Neural crest cell (in vitro differentiated cells): ENCODE measurements at places on chromosomes 6 and 20. TPM values are rescaled to one million over a fixed set of nuclear protein-coding genes. Genes with fewer than 3 reads are reported as not detected.

- peaks cover 35% of the 10 kb centered on the region for H3K4me1 ChIP-seq
- H3K4me3 ChIP-seq: no peak overlapping the region
- DNase-seq: no peak
Measured at GRCh38 chr6:100186552-100186951, 192.5 kb upstream of the MCHR2 start.

DNA sequence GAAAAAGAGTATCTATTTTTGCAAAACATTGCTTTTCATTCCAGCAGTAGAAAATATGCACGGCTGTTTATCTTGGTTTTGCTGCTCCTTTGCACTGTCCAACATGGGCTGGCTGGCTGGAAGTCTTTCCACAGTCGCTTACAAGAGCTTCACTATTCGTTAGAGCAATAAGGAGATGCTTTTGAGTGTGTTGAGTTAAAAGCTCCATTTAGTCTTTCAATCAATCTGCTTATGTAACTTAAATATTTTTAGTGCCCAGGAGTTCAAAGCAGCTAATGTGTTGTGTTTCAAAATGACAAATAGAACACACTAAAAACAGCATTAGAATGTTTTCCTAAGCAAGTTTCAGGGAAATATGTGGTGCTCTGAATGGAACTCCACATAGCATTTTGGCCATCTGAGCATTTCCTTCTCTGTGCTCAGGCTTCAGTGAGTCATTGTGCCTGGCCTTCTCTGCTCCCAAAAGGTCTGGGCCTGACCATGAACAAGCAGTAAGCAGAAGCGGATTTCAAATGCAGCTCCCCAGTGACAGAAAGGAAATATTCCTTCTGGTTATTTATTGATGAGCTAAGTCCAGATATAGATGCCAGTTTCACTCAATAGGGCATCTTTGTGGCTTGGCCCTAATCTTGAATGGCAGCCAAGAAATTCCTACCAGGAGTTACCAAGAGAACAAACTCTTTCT is 580.3 kb downstream of the TENT5A start:
- no peak overlapping the region for H3K4me3 ChIP-seq
- no peak overlapping the region for H3K27ac ChIP-seq
- H3K36me3 ChIP-seq: no peaks in the 10 kb centered on the region
- peaks cover 5% of the 10 kb centered on the region for H3K4me1 ChIP-seq

DNA sequence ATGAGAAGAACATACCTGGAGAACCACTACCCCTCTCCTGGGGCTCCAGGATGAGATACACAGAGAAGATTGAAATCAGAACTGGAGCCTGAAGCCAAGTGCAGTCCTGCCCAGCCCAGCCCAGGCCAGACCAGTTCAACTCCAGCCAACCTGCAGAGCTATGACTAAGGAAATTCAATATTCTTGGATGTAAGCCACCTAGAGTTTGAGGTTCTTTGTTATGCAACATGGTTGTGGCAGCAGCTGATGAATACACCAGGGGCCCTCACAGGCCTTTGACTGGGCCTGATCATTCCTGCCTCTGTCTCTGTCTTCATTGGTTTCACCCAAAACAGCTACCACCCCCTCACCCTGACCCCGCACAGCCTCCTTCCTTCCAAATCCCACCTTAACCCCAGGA is 167.8 kb downstream of the LRFN2 start:
- H3K27me3 ChIP-seq: no peaks in the 10 kb centered on the region
- H3K27ac ChIP-seq: no peak overlapping the region
- DNase-seq: no peak
- H3K4me3 ChIP-seq: no peak overlapping the region
- no peaks in the 10 kb centered on the region for H3K4me1 ChIP-seq
- no peaks in the 10 kb centered on the region for H3K36me3 ChIP-seq

The NFATC2 gene
- total RNA-seq: 1.9 and 2.0 TPM in 2 replicates
